ENCODE measurements at places on chromosomes 12 and 14. TPM values are rescaled to one million over a fixed set of nuclear protein-coding genes. Genes with fewer than 3 reads are reported as not detected.

DNA sequence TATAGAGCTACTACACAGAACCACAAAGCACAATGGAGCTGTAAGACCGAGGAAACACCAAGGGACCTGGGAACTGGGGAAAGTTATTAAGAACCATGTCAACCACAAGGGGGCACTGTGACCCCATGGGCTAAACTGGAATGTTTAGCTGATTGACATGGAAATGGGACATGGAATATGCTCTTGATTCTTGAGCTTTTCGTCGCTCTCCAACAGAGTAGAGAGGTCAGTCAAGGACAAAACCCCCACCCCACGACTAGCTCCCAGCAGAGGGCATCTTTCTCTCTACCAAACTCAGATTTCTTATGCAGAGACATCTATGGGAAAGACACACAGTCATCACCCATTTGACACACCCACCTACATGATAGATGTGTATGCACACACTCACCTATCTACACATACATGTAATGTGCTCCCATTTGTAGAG, 10.1 kb downstream of the NDRG2 start:
- DNase-seq, result peak; percentile 93

DNA sequence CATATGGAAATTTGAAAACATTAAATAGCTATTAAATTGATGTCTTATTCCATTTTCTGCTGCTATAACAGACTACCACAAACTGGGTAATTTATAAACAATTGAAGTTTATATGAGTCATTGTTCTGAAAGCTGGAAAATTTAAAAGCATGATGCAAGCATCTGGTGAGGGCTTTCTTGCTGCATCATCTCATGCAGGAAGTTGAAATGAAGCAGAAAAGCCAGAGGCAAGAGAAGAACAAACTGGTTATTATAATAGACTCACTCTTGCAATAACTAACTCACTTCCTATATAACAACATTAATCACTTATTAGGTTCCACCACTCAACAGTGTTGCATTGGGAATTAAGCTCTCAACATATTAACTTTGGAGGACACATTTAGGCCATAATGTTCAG, 1277.4 kb downstream of the LRFN5 start:
- DNase-seq, result peak; percentile 14

The TAS2R31 gene
- polyA plus RNA-seq, result 2.2 TPM

DNA sequence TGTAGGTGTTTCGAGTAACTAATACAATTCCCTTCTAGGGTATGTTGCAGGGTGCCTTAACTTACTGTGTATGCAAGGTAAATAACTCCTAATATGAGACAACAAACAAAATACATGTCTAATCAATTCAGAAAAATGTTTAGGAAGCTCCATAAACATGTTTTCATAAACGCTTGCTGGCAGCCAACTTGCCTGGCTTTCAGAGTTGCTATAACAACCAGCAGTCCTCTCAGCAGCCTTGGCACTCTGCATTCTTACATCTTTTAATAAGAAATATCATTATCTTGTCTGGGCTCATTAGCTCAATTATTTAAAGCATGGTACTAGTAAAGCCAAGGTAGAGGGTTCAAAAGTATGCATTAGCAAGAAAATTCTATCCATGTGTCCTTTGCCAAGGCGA, 477.4 kb downstream of the APAF1 start:
- DNase-seq, result no peak

GRCh38 chr12:104957719-104958000, 430 bp downstream of the SLC41A2 start:
- no peak for DNase-seq

DNA sequence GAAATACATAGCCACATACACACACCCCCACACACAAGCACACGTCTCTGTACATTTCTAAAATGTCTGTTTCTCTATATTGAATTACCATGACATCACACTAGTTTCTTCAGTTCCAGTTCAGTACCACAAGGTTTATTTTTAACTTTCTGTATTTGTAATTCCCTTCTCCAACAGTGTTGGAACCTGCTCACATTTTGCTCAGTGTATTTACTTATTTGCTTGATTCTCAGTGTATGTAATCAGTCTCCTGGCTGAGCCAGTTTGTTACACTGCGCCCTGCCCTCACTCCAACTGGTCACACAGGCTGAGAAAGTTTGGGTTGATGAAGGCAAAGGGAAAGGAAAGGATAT, 67.1 kb downstream of the MON2 start:
- no peak for DNase-seq

- no peak for DNase-seq
Measured at GRCh38 chr14:92579244-92579936, 65.8 kb downstream of the RIN3 start.

GRCh38 chr14:69281450-69282169, 21.7 kb downstream of the GALNT16 start:
- no peak for DNase-seq

GRCh38 chr12:13425766-13426165, 229.2 kb downstream of the EMP1 start:
- no peak for DNase-seq

DNA sequence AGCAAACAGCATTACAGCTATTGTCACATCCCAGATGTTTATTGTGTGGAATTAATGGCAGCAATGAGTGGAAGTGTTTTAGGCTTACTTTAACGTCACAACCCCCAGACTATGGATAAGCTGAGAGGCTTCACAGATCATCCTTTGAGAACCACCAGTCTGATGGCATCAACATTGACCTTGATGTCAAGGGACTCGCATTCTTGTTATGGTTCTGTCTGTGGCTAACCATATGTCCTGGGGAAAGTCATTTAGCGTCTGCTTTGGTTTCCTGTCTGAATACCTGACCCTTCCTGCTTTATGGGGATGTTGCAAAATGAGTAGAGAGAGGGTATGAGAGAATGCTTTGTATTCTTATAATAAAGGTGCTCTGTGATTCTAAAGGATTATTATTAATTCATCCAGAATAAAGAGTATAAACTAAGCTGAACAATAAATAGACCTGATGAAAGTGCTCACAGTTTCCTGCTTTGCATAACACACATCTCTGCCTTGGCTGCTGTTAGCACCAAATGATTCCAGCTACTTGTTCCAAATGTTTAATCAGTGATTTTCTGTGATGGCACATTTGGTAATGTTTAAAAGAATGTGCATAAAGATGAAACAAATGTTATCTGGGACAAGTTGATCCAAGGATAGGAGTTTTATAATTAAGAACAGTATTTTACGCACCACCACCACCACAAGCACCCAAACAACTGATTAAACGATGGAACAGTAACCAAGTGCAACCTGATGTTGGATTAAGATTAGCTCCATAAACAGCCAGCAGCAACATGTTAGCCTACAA, 116.9 kb upstream of the LRIG3 start:
- DNase-seq, result no peak

- DNase-seq, result no peak
Measured at GRCh38 chr12:110182281-110182680, 58.1 kb downstream of the IFT81 start.

The TSHR gene
- polyA plus RNA-seq, result 0.88 TPM

- DNase-seq, result no peak
Measured at GRCh38 chr12:74293689-74294131, 243.9 kb upstream of the ATXN7L3B start.

GRCh38 chr12:126891789-126892188, 1375.2 kb upstream of the TMEM132C start:
- no peak for DNase-seq

- DNase-seq, result no peak
Measured at GRCh38 chr12:121860257-121860656, 1.6 kb upstream of the HPD start.

DNA sequence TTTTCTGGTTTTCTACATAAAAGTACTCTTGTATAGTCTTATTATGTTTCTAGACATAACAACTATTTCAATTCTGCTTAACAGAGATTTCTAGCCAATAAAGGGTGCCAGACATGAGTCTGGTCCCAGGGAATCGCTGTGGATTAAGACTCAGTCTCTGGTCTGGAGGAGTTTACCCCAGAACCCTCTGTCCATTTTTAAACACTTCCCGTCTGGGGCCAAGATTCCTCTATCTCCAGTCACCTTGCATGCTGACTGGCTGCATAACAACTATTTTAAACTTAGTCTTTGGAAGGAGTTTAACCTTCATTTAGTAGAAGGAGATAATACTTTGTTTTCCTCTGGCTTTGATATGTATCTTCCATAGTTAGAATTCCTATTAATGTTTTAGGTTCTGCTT, 163.1 kb upstream of the IFNG-AS1 start:
- no peak for DNase-seq

The KLRF2 gene
- polyA plus RNA-seq, result not detected

DNA sequence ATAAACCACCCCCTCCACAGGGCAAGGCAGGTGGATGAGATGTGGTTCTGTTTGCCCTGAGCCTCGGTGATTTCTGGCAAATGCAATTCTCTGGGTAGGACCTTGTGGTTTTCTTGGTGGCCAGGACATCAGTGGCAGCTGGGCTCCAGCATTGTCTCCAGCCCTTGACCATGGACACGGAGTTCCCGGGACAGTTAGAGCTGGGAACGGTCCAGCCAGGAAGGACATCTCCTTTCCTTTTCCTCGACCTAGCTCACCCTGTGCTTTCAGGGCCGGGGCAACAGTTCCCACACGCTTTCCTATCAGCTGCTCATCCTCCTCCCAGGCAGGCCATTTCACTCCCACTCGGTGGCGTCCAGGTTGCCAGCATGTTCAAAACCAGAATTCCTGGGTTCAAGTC, 9.2 kb downstream of the SERPINA4 start:
- no peak for DNase-seq

DNA sequence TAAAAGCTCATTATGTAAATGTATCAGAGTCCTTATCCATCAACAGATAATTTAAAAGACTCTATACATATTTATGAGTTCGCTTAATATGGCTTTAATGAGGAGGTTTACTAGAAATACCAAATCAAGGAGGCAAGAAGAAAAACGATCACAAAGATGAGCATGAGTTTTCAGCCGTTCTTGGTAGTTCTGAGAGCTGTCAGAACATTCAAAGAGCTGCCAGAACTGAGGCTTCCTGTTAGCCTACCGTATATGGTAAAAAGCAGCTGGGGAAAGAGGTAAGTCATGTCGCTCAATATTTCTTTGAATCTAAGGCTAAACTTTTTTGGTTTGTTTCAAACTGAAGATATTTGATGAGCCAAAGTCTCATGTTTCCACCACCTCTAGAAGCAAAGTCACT, 115.3 kb upstream of the PLXNC1 start:
- DNase-seq, result no peak

All from left kidney (tissue), 8 donors.